ENCODE measurements at places on chromosomes 7 and 10.

GRCh38 chr7:44977959-44978335 is 868 bp downstream of the MYO1G start:
- DNase-seq = no peak

DNA sequence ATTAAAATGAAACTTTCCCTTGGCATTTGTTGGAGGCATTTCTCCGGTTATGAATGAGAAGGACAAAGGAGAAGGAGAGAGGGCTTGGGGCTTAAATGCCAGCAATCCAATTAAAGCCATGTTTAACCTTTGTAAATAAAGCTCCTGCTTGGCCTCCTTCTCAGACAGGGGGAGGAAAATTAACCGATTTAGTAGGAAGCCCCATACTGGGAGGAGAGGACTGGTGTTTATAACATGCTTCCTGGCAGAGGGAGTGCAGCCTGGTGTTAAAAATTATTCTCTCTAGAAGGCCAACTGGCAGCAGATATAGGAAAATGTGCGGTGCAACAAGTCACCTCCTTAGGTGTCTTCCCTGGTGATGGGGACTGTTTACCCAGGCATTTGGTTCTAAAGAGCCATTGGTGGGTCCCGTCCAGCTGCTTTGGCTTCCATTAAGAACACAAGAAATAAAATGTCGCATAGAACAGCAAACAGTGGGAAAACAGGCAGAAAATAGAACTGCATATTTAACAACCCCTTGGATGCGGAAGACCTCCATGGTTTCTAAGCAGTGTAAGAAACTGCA is 846.5 kb downstream of the TYW1 start:
- DNase-seq = no peak

- peak; percentile 89 for DNase-seq
Observed at GRCh38 chr7:151687523-151688235, 168.0 kb upstream of the RHEB start.

GRCh38 chr10:77513781-77514331 is 123.8 kb downstream of the KCNMA1 start:
- no peak for DNase-seq

DNA sequence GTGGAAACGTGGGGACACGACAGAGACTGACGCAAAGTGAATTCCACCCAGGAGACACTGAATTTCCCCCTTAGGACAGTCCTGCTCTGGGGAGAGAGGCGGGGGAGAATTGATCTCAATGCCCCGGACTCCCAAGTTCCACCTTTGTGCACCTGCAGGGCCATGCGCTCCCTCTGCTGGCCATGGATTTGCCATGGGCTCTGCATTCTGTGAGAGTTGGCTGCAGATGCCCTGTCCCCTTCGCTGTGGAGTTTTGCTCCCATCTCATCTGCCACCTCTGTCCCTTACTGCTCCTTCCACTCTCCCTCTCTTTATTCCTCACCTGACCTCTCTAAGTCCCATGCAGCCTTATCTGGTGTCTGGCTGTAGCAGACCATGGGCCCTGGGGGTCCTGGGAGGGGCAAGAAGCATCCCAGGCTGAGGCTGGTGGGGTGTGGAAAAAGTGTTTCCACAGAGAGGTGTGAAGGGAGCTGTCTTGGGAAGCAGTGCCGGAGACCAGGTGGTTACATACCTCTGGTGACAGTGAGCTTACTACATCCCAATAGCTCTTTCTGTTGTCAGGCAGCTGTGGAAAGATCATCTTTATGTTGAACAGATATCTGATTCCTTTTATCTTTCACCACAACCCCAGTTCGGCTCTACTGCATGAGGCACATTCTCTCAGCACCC is 14.3 kb downstream of the GHRHR start:
- DNase-seq = no peak

DNA sequence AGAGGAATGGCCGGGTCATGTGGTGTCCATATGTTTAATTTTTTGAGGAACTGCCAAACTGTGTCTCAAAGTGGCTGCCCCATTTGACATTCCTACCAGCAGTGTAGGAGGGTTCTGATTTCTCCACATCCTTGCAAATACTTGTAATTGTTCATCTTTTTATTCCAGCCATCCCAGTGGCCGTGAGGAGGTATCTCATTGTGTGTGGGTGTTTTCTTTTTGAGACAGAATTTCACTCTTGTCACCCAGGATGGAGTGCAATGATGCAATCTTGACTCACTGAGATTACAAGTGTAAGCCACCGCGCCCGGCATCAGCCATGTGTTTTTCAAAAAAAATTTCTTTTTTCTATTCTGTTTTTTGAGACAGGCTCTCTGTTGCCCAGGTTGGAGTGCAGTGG is 38.7 kb upstream of the DLG5 start:
- peak; percentile 74 for DNase-seq

GRCh38 chr10:78506614-78507013 is 473.0 kb downstream of the RPS24 start:
- DNase-seq = no peak

DNA sequence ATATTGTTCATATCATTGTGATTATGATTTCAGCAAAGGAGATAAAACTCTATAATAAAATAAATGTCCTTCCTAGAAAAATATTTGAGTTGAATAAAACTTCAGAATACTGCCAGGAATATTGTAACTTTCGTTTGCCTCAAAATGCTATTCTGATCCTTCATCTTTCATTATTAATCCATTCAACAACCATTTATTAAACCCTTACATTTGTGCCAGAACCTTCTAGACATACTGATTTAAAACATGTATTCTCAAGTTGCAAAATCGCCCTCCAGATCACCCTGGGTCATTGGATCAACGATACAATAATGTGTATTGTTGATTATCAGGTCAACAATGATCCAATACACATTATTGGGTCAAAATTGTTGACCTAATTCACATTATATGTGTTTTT is 759.8 kb downstream of the CNTNAP2 start:
- DNase-seq = no peak

- DNase-seq = no peak
Observed at GRCh38 chr7:90210981-90211380, 559 bp upstream of the STEAP2 start.

Measured in fibroblast of skin of left biceps (primary cell).